Naive thymus-derived CD4-positive, alpha-beta T cell (primary cell): ENCODE measurements at places on chromosomes 7 and 10.

DNA sequence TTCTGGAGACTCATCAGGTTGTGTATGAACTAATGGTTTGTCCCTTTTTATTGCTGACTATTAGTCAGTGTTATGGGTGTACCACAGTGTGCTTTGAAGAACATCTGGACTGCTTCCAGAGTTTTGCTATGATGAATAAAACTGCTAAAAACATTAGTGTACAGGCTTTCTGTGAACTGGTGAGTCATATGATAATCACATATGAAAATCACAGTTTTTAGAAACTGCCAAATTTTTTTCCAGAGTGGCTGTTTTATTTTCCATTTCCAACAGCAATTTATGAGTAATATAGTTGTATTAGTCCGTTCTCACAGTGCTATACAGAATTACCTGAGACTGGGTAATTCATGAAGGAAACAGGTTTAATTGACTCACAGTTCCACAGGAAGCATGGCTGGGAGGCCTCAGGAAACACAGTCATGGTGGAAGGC is 281.2 kb upstream of the VSTM2A start:
- no peaks in the 10 kb centered on the region for H3K36me3 ChIP-seq
- no peak for DNase-seq
- H3K27me3 ChIP-seq: no peaks in the 10 kb centered on the region

DNA sequence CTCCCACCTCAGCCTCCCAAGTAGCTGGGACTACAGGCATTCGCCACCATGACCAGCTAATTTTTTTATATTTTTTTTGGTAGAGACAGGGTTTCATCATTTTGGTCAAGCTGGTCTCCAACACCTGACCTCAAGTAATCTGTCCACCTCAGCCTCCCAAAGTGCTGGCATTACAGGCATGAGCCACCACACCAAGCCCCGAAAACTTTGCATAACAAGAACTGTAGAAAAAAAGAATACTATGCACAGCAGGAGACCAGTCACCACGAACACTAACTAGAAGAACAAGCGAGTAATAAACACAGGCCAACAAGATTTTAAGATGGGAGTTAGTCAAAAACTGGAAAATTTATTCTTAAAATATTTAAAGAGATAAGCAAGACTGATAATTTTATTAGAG is 447.0 kb downstream of the ETV1 start:
- DNase-seq: no peak
- no peak overlapping the region for H3K4me3 ChIP-seq
- no peaks in the 10 kb centered on the region for H3K27me3 ChIP-seq
- H3K4me1 ChIP-seq: no peaks in the 10 kb centered on the region

- no peaks in the 10 kb centered on the region for H3K36me3 ChIP-seq
- no peaks in the 10 kb centered on the region for H3K4me1 ChIP-seq
- no peak overlapping the region for H3K4me3 ChIP-seq
- no peak for DNase-seq
- no peak overlapping the region for H3K27ac ChIP-seq
Observed at GRCh38 chr7:83528925-83529423, 120.0 kb downstream of the SEMA3E start.

DNA sequence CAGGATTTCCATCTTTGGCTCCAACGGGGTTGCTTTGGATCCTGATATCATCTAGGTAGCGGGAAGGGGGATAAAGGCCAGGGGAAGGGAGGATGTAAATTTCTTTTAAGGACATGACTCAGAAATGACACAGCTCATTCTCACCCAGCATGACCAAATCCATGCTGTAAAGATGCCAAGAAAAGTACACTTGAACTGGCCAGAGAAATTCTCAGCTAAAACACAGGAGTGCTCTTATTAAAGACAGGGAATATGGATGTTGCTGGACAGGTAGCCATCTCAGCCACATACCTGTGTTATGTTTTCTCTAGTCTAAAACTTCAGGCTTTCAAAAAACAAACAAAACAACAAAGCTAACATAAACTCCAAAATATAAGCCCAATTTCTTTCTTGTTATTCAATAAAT is 68.3 kb downstream of the NAMPT start:
- no peaks in the 10 kb centered on the region for H3K4me1 ChIP-seq
- no peak overlapping the region for H3K27ac ChIP-seq
- no peaks in the 10 kb centered on the region for H3K27me3 ChIP-seq
- no peak for DNase-seq
- no peak overlapping the region for H3K4me3 ChIP-seq
- H3K36me3 ChIP-seq: no peaks in the 10 kb centered on the region

- no peaks in the 10 kb centered on the region for H3K36me3 ChIP-seq
- H3K4me1 ChIP-seq: peaks cover 17% of the 10 kb centered on the region
- peak overlapping the region; percentile 51 for H3K4me3 ChIP-seq
- H3K27ac ChIP-seq: peak overlapping the region; percentile 90
- H3K27me3 ChIP-seq: no peaks in the 10 kb centered on the region
Observed at GRCh38 chr10:134247-135131, 766 bp upstream of the ZMYND11 start.

DNA sequence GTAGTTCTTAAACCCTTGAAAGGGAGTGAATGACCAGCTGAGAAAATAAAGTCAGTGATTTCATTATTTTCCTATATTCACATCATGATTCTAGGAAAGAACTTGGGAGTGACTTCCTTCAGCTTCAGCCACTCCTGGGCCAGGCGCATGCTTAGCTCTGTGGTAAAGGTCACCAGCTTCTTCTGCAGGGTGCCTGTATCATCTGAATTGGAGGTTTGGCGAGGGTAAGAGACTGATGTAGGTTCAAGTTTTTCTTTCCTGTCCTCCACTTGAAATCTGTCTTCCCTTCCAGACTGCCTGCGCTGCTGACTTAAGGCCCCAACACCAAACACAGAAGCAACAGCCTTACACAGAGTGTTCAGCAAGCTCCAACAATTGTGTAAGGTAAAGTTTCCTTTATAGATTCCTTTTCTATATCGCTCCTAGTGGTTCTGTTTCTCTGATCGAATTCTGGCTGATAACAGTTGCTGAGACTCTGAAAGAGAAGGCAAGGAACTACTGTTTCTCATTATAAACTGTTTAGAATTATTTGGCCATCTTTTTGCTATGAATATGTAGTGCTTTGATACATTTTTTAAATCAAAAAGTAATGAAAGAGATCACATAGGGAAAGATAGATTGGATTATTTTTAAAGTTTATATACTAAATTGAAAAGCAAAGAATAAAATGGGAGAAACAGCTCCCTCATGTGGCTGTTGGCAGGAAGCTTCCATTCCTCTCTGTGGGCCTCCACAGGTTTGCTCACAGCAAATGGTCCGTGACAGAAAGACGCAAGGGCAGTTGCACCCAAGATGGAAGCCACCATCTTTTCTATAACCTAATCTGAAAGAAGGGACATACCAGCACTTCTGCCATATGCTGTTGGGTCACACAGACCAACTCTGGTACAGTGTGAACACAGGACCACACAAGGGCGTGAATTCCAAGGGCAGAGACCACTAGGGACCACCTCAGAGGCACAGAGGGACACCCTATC is 14.0 kb downstream of the GATAD1 start:
- peaks cover 3% of the 10 kb centered on the region for H3K36me3 ChIP-seq
- H3K27me3 ChIP-seq: no peaks in the 10 kb centered on the region
- no peak overlapping the region for H3K4me3 ChIP-seq
- peak; percentile 38 for DNase-seq
- no peaks in the 10 kb centered on the region for H3K4me1 ChIP-seq

GRCh38 chr7:136036336-136036735 is 59.2 kb upstream of the MTPN start:
- no peaks in the 10 kb centered on the region for H3K27me3 ChIP-seq
- H3K27ac ChIP-seq: no peak overlapping the region
- no peaks in the 10 kb centered on the region for H3K4me1 ChIP-seq
- no peaks in the 10 kb centered on the region for H3K36me3 ChIP-seq
- DNase-seq: no peak

DNA sequence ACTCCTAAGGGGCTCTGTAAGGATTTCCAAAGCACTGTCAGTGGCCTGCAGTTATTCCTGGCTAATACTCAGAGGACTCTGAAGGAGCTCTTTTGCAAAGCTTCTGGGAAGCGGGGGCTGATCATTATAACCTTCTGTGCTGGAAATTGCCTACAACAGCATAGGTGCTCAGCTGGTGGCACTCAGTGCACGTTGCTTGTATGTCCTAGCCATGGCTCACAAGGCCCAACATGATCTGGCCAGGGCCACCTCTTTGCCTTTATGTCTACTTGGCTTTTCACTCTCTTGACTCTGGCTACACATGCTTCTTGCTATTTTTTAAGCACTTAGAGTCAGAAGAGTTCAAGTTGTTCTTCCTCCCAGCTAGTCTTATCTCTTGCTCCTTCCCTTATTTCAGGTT is 17.5 kb downstream of the LAMB4 start:
- H3K36me3 ChIP-seq: no peaks in the 10 kb centered on the region
- no peak overlapping the region for H3K4me3 ChIP-seq
- no peak for DNase-seq
- H3K27ac ChIP-seq: no peak overlapping the region
- H3K27me3 ChIP-seq: no peaks in the 10 kb centered on the region

DNA sequence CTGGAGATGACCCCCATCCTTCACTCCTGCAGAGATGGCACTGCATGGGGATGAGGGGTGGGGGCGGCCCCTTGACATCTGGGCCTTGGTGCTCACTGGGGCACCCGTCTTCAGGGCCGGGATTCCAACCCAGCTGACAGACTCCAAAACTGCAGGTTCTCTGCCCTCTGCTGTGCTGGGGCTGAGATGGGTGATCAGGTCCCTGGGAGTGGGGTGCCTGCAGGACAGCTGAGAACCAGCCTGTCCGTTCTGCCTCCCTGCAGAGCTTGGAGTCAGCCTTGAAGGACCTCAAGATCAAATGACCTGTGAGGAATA is 14.3 kb downstream of the PDAP1 start:
- peaks cover 22% of the 10 kb centered on the region for H3K36me3 ChIP-seq
- no peaks in the 10 kb centered on the region for H3K27me3 ChIP-seq
- peaks cover 9% of the 10 kb centered on the region for H3K4me1 ChIP-seq

- H3K4me1 ChIP-seq: peaks cover 10% of the 10 kb centered on the region
- H3K4me3 ChIP-seq: no peak overlapping the region
- H3K27ac ChIP-seq: no peak overlapping the region
- H3K27me3 ChIP-seq: no peaks in the 10 kb centered on the region
Observed at GRCh38 chr7:5387711-5388245, 35.9 kb downstream of the TNRC18 start.

- no peak overlapping the region for H3K27ac ChIP-seq
- no peak overlapping the region for H3K4me3 ChIP-seq
- DNase-seq: no peak
- H3K36me3 ChIP-seq: no peaks in the 10 kb centered on the region
Observed at GRCh38 chr10:52769966-52770365, 2.6 kb downstream of the MBL2 start.

DNA sequence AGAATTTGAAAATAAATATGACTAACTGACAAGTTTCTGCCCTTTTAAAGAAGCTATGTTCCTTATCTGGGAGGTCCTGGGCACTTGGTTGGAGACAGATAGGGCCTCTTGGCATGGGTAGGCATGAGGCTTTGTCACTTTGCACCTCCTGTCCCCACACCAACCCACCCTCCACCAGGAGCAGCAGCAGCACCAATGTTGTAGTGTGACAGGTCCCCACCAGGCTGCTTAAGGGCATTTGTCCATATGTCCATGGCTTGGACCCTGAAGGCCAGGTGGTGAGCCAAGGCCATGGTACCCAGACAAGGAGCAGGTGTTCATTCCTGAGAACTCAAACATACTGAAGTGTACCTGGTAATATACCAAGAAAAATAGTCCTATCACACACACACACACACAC is 629.1 kb downstream of the ACTR3B start:
- H3K27me3 ChIP-seq: no peaks in the 10 kb centered on the region
- H3K36me3 ChIP-seq: no peaks in the 10 kb centered on the region
- no peaks in the 10 kb centered on the region for H3K4me1 ChIP-seq
- no peak overlapping the region for H3K27ac ChIP-seq

- no peak overlapping the region for H3K4me3 ChIP-seq
- no peaks in the 10 kb centered on the region for H3K36me3 ChIP-seq
- H3K4me1 ChIP-seq: no peaks in the 10 kb centered on the region
- no peaks in the 10 kb centered on the region for H3K27me3 ChIP-seq
Observed at GRCh38 chr10:92923416-92923815, 75.1 kb downstream of the EXOC6 start.

- no peaks in the 10 kb centered on the region for H3K36me3 ChIP-seq
- H3K27ac ChIP-seq: no peak overlapping the region
- H3K4me3 ChIP-seq: no peak overlapping the region
- no peaks in the 10 kb centered on the region for H3K4me1 ChIP-seq
- no peak for DNase-seq
- H3K27me3 ChIP-seq: no peaks in the 10 kb centered on the region
Observed at GRCh38 chr7:33191340-33191739, 62.0 kb downstream of the BBS9 start.

DNA sequence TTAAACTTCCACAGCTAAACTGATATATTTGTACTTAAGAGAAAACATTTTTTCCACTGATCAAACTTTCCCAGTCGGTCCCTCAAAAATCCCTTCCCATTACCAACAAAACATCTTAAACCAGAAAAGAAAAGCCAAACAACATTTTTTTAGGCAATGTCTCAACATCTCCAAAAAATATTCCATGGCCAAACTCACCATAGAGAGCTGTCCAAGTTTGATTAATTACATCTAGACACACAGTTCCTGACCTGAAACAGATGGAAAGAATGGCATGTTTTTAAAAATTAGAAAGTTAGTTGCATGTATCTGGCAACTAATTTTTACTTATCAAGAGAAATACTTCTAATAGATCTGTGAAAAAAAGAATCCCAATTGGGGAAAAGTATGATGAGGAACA is 95.4 kb downstream of the UBE2H start:
- no peaks in the 10 kb centered on the region for H3K27me3 ChIP-seq
- no peaks in the 10 kb centered on the region for H3K36me3 ChIP-seq
- no peak overlapping the region for H3K27ac ChIP-seq
- H3K4me3 ChIP-seq: no peak overlapping the region

- H3K27me3 ChIP-seq: no peaks in the 10 kb centered on the region
- no peak overlapping the region for H3K4me3 ChIP-seq
- H3K36me3 ChIP-seq: no peaks in the 10 kb centered on the region
- DNase-seq: no peak
- no peak overlapping the region for H3K27ac ChIP-seq
- H3K4me1 ChIP-seq: no peaks in the 10 kb centered on the region
Observed at GRCh38 chr7:117781707-117782106, 91.5 kb downstream of the CTTNBP2 start.

DNA sequence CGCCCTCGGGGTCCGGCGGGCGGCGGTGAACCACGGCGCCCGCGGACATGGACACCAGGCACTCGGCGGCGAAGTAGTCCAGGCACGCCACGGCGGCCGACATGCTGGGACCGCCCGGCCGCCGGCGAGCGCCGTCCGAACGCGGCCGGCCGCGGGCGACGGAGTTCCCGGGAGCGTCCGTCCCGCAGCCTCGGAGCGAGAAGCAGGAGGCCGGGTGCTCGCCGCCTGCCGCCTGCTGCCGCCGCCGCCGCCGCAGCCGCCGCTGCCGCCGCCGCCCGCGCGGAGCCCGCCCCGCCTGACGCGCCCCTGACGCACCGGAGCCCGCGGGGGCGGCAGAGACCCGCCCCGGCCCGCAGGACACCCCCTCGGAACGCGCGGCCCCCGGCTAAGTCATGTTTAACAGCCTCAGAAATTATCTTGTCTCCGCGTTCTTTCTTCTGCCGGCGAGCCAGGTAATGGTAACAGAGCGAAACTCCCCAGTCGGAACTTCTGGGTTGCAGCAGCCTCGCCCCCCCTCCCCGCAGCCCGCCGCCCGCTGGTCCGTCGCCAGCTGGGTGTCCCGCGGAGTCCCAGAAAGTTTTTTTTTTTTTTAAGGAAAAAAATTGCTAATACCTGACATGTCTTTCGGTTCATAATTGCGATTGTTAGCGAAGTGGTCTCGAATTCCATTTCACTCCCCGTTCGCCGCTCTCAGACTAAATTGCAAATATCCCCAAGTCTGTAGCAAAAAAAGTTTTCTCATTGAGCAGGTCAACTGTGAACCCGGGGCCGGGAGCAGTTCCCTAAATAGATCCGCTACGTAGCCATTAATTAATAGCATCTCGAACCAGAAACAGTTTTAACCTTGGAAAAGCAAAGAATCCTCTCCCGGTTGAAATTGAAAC is at the start of gene KLF14:
KLF14 (minus strand) TSS at position 277 of the 884 bp plus-strand sequence; CDS start at position 103, 174 bp downstream.
- no peak within 1 kb of the TSS for H3K27ac ChIP-seq
- H3K27me3 ChIP-seq: peaks cover 26% of the 10 kb centered on the region
- peak; percentile 22 for DNase-seq
- H3K36me3 ChIP-seq: no peaks in the 10 kb centered on the region
- H3K4me3 ChIP-seq: peak within 1 kb of the TSS; percentile 38
